ENCODE measurements at places on chromosomes 1 and 21.

- DNase-seq = no peak
Measured at GRCh38 chr1:22369294-22370189, 82.1 kb upstream of the ZBTB40 start.

DNA sequence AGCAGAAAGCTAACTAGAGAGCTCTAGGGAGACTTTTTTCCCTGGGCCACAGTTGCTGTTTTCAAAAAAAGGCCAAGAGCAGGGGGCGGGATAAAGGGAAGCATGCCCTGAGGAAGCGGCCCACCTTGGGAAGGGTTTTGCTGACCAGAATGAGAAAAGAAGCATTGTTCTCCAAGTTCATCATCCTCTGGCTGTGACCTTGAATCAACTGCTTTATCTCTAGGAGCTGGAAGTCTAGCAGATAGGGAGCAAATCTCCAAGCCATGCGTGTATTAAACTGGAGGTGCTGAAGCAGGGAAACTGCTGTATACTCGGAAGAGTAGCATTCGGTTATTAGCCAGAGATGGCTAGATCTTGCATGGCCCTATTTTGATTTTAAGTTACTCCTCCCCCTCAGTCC is 64.8 kb downstream of the ATP2B4 start:
- DNase-seq = no peak

DNA sequence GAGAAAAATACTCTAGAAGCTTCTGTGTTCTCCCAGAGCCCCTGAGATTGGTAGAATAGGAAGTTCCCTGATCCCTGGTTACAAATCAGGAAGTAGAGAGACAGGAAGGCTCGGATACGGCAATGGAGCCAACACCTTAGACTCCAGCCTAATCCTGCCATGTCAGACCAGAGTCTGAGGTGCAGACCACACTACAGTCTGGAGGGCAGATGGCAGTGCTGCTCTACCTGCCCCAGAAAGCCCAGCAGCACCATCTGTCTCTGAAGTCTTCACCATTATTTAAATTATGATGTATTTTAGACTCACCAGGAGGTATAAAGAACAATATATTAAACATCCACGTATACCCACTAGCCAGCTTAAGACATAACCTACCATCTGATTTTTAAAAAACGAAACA is 93.0 kb downstream of the MTR start:
- no peak for DNase-seq

- DNase-seq = peak; percentile 5
Measured at GRCh38 chr1:72846476-72847278, 564.3 kb upstream of the NEGR1 start.

GRCh38 chr1:67747671-67748546 is 62.9 kb downstream of the GADD45A start:
- no peak for DNase-seq

DNA sequence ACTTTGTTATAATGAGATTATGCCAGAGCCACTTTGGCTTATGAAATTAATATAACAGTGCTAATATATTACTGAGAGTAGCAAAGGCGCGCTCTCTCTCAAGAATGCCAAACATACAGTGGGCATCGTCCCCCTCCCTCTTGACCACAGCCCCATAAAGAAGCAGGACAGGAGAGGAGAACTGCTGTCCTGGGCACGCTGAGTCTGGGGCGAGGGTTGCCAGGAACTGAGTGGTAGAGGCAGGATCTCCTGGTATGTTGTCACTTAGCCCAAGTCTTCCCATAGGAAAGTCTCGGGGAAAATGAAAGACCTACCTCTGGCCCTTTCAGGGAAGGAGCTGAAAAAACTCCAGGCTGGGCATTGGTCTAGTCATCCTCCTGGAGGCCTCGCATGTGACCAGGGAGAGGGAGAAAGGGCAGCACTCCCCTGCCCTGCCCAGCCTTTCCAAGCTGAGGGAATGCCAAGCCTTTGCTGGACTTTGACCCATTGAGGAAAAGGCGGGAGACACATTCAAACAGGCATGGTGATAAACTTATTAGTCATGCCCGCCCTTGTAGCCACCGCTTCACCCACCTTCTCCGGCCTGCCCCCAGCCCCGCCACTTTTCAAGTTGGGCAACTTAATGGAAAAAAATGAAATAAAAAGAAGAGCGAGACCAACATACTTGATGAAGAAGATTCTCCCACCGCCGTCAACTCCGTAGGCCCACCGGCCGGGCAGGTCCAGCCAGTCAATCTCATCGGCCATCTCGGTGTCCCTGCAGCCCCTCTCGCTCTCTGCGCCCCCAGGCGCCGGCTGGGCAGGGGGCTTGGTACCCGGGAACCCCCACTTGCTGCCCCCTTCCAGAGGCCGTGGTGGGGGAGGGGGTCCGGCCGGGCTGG is 17.4 kb upstream of the PLEKHA6 start:
- DNase-seq = no peak

DNA sequence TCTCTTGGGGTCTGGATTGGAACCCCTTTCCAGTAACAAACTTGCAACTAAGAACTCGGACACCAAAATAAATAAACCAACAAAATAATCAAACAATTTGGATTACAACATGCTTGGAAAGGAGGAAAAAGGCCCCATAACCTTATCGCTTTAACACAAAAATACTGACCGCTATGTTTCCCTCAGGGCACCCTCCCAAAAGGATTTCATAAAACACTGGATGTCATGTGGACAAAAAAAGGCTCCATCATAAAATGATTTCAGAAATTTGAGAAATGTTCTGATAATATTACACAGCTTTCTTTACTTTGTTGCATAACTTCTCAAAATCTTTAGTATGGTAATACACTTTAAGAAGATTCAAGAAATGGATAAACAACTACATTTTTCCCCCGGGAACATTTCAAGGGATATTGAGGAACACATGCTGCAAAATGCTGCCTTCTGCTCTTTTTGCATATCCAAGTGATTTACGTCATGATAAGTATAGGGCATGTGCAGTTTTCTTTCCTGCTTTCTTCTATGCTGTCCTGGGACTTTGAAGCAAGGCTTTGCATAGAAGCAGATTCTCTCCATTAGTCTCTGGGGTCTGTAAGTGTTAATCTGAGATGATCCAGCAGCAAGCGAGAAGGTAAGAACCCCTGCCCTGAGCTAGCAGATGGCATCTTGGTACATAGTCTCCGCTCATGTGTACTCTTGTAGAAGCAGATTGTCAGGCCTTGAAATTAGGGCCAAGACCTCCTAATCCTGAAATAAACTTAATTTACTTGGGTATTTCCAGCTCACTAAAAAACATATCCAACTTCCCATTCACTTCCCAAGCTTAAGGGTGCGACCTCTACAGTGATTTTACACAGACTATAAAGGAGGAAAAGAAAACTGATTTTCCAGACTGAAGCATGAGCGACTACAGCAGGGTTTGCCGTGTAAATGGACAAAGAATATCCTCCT is 85.5 kb upstream of the KIAA0040 start:
- DNase-seq = no peak

GRCh38 chr21:39599191-39599970 is 13.4 kb upstream of the B3GALT5 start:
- no peak for DNase-seq
